ENCODE measurements at places on chromosomes 2 and 18. TPM values are rescaled to one million over a fixed set of nuclear protein-coding genes. Genes with fewer than 3 reads are reported as not detected.

DNA sequence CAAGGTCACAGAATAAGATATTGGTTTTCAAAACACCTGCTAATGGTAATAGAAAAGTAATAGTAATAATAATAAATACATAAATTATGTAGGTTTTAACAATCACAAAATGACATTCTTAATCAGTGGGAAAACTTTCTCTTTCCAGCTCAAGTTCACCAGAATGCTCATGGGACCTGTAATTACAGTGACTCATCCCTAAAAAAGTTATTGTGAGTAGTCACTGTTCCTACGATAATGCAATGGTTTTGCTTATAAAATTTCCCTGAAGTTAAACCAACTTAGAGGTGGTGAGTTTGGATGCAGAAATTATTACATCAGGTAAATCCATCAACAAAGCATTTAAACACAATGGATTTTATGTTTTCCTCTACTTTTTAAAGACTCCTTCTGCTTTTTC, 502.3 kb downstream of the PID1 start:
- DNase-seq, result no peak

DNA sequence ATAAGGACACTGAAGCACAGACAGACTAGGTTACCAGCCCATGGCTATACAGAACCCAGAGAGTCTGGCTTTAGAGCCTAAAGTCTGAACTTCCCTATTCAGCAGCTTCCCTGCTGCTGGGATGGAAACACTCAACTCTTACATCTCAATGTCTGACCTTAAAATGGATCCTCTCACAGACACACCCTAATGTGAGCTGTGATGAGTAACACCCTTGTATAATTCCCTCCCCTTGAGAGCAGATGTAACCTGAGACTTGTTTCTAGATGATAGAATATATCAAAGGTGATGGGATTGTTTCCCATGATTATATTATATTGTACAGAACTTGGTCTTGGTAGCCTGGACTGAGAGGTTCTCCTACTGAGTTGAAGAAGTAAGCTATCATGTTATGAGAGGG, 577.1 kb upstream of the KLHL29 start:
- DNase-seq, result no peak

- no peak for DNase-seq
Measured at GRCh38 chr2:181063696-181064095, 83.3 kb downstream of the UBE2E3 start.

Gene SKOR2
- not detected for total RNA-seq

GRCh38 chr2:173858291-173858731, 106.9 kb downstream of the SP3 start:
- DNase-seq, result no peak

- no peak for DNase-seq
Measured at GRCh38 chr2:235614900-235615712, 121.3 kb downstream of the AGAP1 start.

Gene CHRND
- not detected for total RNA-seq

GRCh38 chr2:150125708-150126107, 361.8 kb downstream of the RND3 start:
- DNase-seq, result peak; percentile 35

Gene PJVK
- 3.0 TPM for total RNA-seq

Gene LONRF2
- 0.37 TPM for total RNA-seq

DNA sequence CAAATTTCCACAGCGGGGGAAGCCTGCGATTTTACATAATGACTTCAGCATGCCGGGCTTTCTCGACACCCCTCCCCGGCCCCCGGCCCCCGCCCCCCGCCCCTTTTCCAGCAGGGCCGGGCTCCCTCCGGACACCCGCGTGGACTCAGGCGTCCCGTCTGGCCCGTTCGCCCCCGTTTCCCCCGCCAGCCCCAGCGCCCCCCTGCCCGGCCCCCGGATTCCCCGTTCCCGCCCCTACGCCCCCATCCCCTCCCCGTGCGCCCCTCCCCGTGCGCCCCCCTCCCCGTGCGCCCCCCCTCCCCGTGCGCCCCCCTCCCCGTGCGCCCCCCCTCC, 456 bp upstream of the NFATC1 start:
- DNase-seq, result peak; percentile 33

- no peak for DNase-seq
Measured at GRCh38 chr2:47890711-47891368, 15.5 kb downstream of the FBXO11 start.

Gene TNFRSF11A
- total RNA-seq, result 1.1 TPM

Gene SPATA3
- not detected for total RNA-seq

- no peak for DNase-seq
Measured at GRCh38 chr2:199946196-199946595, 9.1 kb downstream of the TYW5 start.

DNA sequence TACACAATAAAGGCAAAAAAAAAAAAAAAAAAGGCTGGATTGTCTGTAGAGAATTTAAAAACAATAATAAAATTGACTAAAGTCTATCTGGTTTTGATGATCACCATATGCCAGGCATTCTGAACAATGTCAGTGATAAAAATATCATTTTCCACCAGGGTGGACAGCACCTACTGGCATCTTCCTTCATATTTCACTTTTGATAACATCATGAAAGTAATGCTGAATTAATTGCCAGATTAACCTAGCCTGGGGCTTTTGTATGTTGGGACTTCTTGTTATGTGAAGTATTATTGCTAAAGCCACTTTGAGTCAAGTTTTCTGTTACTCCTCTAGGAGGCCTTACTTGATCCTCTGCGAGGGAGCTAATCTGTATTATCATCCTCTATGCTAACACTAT, 73.8 kb upstream of the FAM98A start:
- DNase-seq, result no peak

DNA sequence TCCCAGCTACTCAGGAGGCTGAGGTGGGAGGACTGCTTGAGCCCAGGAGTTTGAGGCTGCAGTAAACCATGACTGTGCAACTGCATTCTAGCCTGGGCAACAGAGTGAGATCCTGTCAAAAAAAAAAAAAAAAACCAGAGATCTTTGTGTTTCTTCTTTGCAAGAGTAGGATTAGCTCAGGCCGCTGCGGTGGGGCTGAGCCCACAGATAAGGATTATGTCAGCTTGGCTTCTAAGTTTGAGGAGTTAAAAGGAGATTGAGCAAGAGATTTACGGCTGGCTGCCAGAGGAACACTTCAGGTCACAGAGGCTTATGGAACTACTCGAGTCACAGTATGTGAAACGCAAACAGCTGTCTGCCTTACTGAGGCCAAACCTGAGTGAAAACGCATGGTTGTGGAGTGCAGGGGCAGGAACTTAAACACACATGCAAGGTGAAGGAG, 146.7 kb upstream of the L3MBTL4 start:
- peak; percentile 82 for DNase-seq

Gene AMER3
- total RNA-seq, result not detected

Gene FZD7
- total RNA-seq, result 106 TPM

DNA sequence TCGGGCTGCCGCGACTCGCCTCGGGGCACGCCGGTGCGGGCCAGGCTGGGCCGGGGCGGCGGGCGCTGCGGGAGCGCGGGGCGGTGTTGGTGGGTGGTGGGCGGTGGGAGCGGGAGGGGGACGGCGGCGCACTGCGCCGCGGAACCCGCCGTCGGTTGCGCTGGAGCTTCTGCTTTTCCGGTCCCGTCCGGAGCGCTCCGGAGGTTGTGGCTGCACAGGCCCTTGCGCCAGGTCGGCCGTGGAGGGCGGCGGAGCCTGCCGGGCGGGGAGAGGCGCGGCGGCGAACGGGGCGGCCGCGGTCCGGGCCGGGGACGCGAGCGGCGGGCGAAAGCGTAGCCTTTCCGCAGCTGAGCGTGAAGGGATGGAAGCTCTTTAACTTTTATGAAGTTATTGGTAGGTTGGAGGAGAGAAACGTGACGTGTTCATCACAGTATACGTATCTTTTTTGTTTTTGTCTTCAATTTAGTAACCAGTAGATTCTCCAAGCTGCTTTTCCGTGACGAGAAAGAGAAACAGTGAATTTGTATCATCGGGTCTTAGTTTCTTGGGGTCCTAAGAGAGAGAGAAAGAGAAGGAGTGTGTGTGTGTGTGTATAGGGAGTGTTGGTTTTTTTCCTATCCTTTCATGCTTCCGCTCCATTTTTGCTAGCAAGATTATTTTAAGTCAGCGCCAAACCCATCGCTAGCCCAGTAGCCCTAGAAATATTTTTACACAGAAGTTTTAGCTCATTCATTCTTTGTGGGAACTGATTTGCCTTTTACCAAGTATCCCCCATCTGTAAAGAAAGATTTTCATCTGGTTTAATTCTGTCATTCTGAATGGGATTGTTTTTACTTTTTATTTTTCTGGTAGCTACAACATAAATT, 535 bp downstream of the ATG4B start:
- DNase-seq, result peak; percentile 76

GRCh38 chr2:100902817-100903405, 83.0 kb downstream of the NPAS2 start:
- no peak for DNase-seq

- no peak for DNase-seq
Measured at GRCh38 chr2:120828829-120829632, 93.4 kb downstream of the GLI2 start.

- DNase-seq, result no peak
Measured at GRCh38 chr2:82811946-82812345, 1647.1 kb downstream of the SUCLG1 start.

Gene SIX2
- total RNA-seq, result 0.12 TPM

DNA sequence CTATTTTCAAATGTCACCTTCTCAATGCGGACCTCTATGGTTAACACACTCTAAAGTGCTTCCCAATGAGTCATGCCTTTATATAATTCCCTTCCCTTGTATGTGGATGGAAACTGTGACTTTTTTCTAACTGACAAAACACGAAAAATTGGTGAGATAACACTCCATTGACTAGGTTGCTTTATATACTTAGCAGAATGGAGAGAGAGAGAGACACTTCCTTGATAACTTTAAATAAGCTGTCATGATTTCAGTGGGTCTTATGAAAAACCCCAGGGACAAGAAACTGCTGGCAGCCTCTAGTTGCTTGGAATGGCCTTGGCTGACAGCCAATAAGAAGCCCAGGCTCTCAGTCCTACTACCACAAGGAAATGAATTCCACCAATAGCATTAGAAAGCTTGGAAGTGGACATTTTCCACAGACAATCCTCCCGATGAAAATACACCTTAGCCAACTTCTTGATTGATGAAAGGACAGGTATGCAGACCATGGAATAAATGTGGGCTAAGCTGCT, 322.2 kb downstream of the ZNF804A start:
- no peak for DNase-seq

GRCh38 chr2:38109732-38110181, 33.8 kb upstream of the CYP1B1 start:
- no peak for DNase-seq

Gene ALPI
- total RNA-seq, result not detected

Gene L3MBTL4
- total RNA-seq, result 0.34 TPM

DNA sequence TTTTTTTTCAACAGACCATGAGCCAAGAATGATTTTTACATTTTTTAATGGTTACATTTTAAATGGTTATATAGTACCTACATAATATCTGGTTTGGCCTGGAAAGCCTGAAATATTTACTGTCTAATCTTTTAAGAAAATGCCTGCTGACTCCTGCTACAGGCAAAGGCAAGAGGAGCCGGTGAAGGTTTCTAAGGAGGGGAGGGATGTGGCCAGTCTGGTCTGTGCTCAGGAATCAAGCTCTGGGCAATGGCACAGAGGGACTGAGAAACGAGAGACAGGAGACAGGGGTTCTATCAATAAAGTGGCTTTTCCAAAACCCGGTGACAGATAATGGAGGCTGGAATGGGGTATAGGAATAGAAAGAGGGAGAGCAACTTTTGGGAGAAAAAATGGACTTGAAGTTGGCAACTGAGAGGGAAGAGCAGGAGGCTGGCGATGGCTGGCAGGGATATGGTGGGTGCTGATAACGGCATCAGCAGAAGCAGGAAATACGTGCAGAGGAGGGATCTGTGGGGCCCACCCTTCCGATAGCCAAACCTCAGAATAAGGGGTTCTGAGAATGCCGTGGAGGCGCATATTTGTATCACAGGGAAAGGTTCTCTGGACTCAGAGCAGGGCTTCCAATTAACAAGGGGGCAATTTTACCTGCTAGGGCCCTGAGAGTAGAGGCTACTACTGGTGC, 64.0 kb upstream of the DNMT3A start:
- no peak for DNase-seq

DNA sequence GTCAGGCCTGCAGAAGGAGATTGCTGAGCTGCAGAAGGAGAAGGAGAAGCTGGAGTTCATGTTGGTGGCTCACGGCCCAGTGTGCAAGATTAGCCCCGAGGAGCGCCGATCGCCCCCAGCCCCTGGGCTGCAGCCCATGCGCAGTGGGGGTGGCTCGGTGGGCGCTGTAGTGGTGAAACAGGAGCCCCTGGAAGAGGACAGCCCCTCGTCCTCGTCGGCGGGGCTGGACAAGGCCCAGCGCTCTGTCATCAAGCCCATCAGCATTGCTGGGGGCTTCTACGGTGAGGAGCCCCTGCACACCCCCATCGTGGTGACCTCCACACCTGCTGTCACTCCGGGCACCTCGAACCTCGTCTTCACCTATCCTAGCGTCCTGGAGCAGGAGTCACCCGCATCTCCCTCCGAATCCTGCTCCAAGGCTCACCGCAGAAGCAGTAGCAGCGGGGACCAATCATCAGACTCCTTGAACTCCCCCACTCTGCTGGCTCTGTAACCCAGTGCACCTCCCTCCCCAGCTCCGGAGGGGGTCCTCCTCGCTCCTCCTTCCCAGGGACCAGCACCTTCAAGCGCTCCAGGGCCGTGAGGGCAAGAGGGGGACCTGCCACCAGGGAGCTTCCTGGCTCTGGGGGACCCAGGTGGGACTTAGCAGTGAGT, 19.4 kb downstream of the FOSL2 start:
- no peak for DNase-seq

Gene AQP4
- total RNA-seq, result 0.09 TPM

- no peak for DNase-seq
Measured at GRCh38 chr2:157160111-157160510, 97.4 kb upstream of the GALNT5 start.
